ENCODE measurements at places on chromosomes 4 and X. TPM values are rescaled to one million over a fixed set of nuclear protein-coding genes. Genes with fewer than 3 reads are reported as not detected.

DNA sequence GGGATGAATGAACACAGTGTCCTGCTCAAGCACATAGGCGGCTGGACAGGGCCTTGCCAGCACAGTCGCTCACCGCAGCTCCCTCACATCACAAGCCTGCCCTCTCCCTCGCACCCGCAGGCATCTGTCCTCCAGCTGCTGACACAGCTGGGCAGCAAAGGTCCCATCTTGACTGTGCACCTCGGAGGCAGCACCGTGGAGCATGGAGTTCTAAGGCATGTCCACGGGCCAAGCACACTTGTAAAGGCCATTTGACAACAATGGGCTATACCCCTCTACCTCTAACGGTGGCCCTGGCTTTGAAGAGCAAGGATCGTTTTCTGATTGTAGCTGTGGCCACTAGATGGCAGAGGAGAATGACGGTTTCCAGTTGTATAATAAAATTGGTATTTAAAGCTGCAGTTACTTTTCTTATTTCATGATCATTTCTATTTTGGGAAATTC is 53.8 kb downstream of the APLN start:
- H3K36me3 ChIP-seq, result peaks cover 2% of the 10 kb centered on the region
- DNase-seq, result peak; percentile 27
- peaks cover 5% of the 10 kb centered on the region for H3K27me3 ChIP-seq
- H3K27ac ChIP-seq, result no peak overlapping the region
- H3K4me3 ChIP-seq, result no peak overlapping the region

- H3K36me3 ChIP-seq, result no peaks in the 10 kb centered on the region
- H3K27me3 ChIP-seq, result peaks cover 6% of the 10 kb centered on the region
- no peak for DNase-seq
- H3K4me3 ChIP-seq, result no peak overlapping the region
- H3K4me1 ChIP-seq, result no peaks in the 10 kb centered on the region
- no peak overlapping the region for H3K27ac ChIP-seq
Observed at GRCh38 chr4:181509073-181509472, 734.1 kb upstream of the TENM3 start.

GYG2 gene
- 9.2 TPM for total RNA-seq

DNA sequence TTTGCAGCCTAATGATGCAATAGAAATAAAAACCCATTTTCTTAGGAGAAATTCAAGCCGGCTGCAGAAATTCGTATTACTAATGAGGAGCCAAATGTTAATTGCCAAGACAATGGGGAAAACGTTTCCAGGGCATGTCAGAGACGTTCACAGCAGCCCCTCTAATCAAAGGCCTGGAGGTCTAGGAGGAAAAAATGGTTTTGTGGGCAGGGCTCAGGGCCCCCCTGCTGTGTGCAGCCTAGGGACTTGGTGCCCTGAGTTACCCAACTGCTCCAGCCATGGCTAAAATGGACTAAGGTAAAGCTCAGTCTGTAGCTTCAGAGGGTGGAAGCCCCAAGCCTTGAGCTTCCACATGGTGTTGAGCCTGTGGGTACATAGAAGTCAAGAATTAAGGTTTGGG is 461.4 kb downstream of the FAT4 start:
- H3K4me1 ChIP-seq, result no peaks in the 10 kb centered on the region
- no peak overlapping the region for H3K4me3 ChIP-seq
- H3K27me3 ChIP-seq, result no peaks in the 10 kb centered on the region
- no peaks in the 10 kb centered on the region for H3K36me3 ChIP-seq
- DNase-seq, result no peak

- H3K27ac ChIP-seq, result no peak overlapping the region
- no peaks in the 10 kb centered on the region for H3K4me1 ChIP-seq
- no peak for DNase-seq
- no peaks in the 10 kb centered on the region for H3K36me3 ChIP-seq
Observed at GRCh38 chrX:150525061-150525919, 43.1 kb upstream of the MTM1 start.

DNA sequence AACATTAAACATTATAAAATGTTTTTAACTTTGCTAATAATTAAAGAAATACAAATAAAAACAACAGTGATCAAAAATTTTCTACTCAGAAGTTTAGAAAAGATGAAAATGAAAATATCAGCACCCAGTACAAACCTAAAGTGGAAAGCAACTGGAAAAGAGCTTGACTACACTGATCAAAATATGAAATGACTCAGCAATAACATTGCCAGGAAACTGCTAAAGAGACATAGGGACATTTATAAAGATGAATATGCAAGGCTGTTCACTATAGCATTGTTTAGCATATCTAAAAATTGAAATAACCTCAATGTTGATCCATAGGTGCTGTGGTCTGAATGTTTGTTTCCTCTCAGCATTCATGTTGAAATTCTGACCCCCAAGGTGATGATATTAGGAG is 88.5 kb upstream of the NOCT start:
- no peaks in the 10 kb centered on the region for H3K27me3 ChIP-seq
- peaks cover 3% of the 10 kb centered on the region for H3K4me1 ChIP-seq
- no peaks in the 10 kb centered on the region for H3K36me3 ChIP-seq
- peak; percentile 52 for DNase-seq
- H3K27ac ChIP-seq, result no peak overlapping the region
- H3K4me3 ChIP-seq, result no peak overlapping the region

- H3K27me3 ChIP-seq, result no peaks in the 10 kb centered on the region
- peak; percentile 98 for DNase-seq
- peak within 1 kb of the TSS; percentile 87 for H3K27ac ChIP-seq
- peak within 1 kb of the TSS; percentile 62 for H3K4me3 ChIP-seq
- H3K4me1 ChIP-seq, result no peaks in the 10 kb centered on the region
Observed at GRCh38 chr4:137531986-137532868, at the start of gene PCDH18. Gene PCDH18 (minus strand): TSS chr4:137532494. CDS start chr4:137532088, 406 bp downstream.

NEXMIF gene
- total RNA-seq, result under 0.01 TPM

DNA sequence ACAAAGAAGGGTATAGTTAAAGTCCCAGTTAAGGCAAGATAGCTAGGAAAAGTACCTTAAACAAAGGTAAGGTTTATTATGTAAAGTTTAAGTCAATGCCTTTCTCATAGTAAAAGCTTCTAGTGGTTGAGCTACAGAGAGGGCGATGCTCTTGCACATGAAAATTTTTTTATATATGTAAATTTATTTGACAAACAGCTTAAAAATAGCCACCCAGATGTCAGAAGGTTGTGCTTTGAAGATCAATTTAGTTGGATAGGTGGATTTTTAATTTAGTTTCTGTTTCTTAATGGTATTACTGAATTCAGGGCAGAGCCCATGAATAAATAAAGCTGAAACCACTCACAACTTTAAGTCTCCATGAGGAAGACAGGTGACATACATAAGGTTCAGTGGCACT is 29.4 kb upstream of the PPP1R2C start:
- H3K4me1 ChIP-seq, result no peaks in the 10 kb centered on the region
- H3K27ac ChIP-seq, result no peak overlapping the region
- no peak overlapping the region for H3K4me3 ChIP-seq
- no peaks in the 10 kb centered on the region for H3K27me3 ChIP-seq
- no peaks in the 10 kb centered on the region for H3K36me3 ChIP-seq

GATA1 gene
- not detected for total RNA-seq

IGSF1 gene
- not detected for total RNA-seq

- no peak overlapping the region for H3K27ac ChIP-seq
- H3K27me3 ChIP-seq, result no peaks in the 10 kb centered on the region
- no peak for DNase-seq
- H3K36me3 ChIP-seq, result no peaks in the 10 kb centered on the region
- H3K4me1 ChIP-seq, result no peaks in the 10 kb centered on the region
- no peak overlapping the region for H3K4me3 ChIP-seq
Observed at GRCh38 chr4:85398276-85398675, 76.7 kb upstream of the ARHGAP24 start.

DNA sequence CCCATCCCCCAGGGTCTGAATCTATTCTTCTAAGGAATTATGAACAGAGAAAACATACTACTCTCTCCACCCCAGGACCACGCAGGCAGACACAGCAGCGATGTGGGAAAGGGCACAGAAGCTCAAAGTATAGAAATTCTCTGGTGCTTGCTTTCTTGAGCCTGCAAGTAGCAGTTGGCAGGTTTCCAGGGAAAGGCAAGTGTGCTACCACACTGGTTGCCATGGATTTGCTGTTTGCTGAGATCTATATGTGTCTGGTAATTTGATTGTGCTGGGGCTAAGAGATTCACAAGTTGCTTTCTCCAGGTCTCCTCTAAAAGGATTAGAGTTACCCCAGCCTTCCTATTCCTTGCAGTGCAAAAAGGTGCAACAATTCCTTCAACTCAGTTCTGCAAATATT is 83.1 kb downstream of the GUCY2F start:
- H3K27me3 ChIP-seq, result peaks cover 13% of the 10 kb centered on the region
- no peak overlapping the region for H3K4me3 ChIP-seq
- DNase-seq, result no peak
- no peak overlapping the region for H3K27ac ChIP-seq
- no peaks in the 10 kb centered on the region for H3K36me3 ChIP-seq

IL21 gene
- total RNA-seq, result not detected

GRCh38 chr4:123092586-123092985 is 170.2 kb upstream of the NUDT6 start:
- H3K36me3 ChIP-seq, result peaks cover 3% of the 10 kb centered on the region
- no peaks in the 10 kb centered on the region for H3K4me1 ChIP-seq
- no peak for DNase-seq
- no peak overlapping the region for H3K27ac ChIP-seq
- H3K4me3 ChIP-seq, result no peak overlapping the region
